ENCODE measurements at places on chromosomes 4 and X. TPM values are rescaled to one million over a fixed set of nuclear protein-coding genes. Genes with fewer than 3 reads are reported as not detected.

The C4orf54 gene
- not detected for total RNA-seq

- H3K4me3 ChIP-seq, result no peak overlapping the region
- peaks cover 5% of the 10 kb centered on the region for H3K4me1 ChIP-seq
- DNase-seq, result no peak
- no peaks in the 10 kb centered on the region for H3K27me3 ChIP-seq
These were observed 9.3 kb upstream of the ADH1C start for GRCh38 chr4:99361899-99362275.

DNA sequence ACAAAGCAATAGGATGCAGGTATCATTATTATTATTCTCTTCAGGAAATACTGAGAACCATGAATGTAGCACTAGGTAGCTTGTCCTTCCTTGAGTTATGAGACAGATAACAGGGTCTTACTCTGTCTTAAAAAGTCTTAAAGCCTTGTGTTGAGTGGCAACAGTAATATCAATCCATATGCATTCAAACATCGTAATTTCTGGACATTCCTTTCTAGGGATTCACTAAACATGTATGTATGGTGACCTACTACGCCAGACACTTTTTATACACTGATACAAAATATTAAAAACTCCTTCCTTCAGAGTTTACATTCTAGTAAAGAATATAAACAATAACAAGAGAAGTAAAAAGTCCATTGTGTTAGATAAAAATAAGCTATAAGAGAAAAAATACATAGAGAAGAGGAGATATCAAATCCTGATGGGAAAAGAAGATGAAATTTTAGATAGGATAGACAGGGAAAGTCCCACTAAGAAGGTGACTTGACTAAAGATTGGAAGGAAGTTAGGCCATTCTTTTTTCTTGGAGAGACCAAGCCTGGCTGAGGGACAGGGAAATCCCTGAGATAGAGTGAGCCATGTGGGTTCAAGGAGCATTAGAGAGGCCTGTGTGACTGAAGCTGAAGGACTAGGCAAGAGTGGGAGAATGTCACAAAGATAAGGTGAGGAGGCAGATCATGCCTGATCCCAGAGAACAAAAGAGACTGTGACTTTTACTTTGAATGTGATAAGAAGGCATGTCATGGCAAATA, 5.0 kb upstream of the DDX60L start:
- H3K27me3 ChIP-seq, result no peaks in the 10 kb centered on the region
- H3K4me1 ChIP-seq, result peaks cover 4% of the 10 kb centered on the region
- H3K36me3 ChIP-seq, result no peaks in the 10 kb centered on the region
- H3K27ac ChIP-seq, result no peak overlapping the region
- no peak overlapping the region for H3K4me3 ChIP-seq

DNA sequence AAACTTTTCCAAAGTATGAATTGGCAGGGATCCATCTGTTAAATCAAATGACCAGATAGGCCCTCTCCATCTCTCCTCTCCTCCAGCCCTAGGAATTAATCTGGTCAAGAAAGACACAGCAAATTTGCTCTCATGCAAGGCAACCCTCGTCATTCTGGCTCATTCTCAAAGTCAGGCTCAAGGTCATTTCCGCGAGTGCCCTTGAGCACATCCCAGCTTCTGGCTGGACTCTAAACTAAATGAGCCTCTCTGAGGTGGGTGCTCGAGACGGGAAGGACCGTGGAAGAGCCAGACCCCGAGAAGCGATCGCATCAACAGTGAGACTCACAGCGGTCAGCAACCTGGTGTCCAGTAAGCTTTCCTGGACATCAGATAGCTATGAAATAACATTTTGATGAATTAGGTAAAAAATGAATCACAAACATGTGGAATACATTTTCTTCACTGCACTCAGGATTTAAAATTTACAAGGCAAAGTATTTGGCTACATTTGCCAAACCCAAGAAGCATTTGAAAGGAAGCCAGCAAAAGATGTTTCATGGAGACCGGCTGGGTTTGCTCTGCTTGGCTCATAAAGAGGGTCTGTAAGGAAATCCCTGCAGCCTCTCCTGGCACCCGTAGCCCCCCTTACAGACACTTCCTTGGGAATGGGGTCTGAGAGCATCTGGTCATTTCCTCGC, 121.0 kb downstream of the ENPP6 start:
- H3K4me3 ChIP-seq, result no peak overlapping the region
- no peaks in the 10 kb centered on the region for H3K27me3 ChIP-seq
- peak; percentile 57 for DNase-seq
- H3K27ac ChIP-seq, result peak overlapping the region; percentile 31
- H3K36me3 ChIP-seq, result no peaks in the 10 kb centered on the region

DNA sequence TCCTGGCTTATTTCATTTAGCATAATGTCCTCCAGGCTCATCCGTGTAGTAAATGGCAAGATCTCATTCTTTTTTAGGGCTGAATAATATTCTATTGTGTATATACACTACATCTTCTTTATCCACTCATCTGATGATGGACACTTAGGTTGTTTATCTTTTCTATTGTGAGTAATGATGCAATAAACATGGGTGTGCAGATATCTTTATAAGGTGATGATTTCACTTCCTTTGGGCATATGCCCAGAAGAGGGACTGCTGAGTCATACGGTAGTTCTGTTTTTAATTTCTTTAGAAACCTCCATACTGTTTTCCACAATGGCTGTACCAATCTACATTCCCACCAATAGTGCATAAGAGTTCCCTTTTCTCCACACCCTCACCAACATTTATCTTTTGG, 317.6 kb upstream of the CNKSR2 start:
- H3K27me3 ChIP-seq, result no peaks in the 10 kb centered on the region
- no peaks in the 10 kb centered on the region for H3K36me3 ChIP-seq

- no peaks in the 10 kb centered on the region for H3K27me3 ChIP-seq
- H3K4me1 ChIP-seq, result no peaks in the 10 kb centered on the region
- no peaks in the 10 kb centered on the region for H3K36me3 ChIP-seq
- no peak for DNase-seq
- no peak overlapping the region for H3K4me3 ChIP-seq
- H3K27ac ChIP-seq, result no peak overlapping the region
These were observed 207.1 kb downstream of the NWD2 start for GRCh38 chr4:37451656-37452055.

- H3K36me3 ChIP-seq, result no peaks in the 10 kb centered on the region
- no peaks in the 10 kb centered on the region for H3K27me3 ChIP-seq
- no peak for DNase-seq
- no peak overlapping the region for H3K4me3 ChIP-seq
- H3K4me1 ChIP-seq, result peaks cover 3% of the 10 kb centered on the region
These were observed 44.5 kb upstream of the SLC4A4 start for GRCh38 chr4:71294301-71294700.

- H3K4me1 ChIP-seq, result no peaks in the 10 kb centered on the region
- H3K4me3 ChIP-seq, result no peak overlapping the region
- no peaks in the 10 kb centered on the region for H3K36me3 ChIP-seq
- no peaks in the 10 kb centered on the region for H3K27me3 ChIP-seq
- H3K27ac ChIP-seq, result no peak overlapping the region
These were observed 491 bp downstream of the ARHGEF6 start for GRCh38 chrX:136780241-136780640.

GRCh38 chr4:59855630-59856352, 1344.3 kb upstream of the ADGRL3 start:
- no peaks in the 10 kb centered on the region for H3K4me1 ChIP-seq
- no peak for DNase-seq
- no peak overlapping the region for H3K4me3 ChIP-seq
